ENCODE measurements at places on chromosomes 3 and 15. TPM values are rescaled to one million over a fixed set of nuclear protein-coding genes. Genes with fewer than 3 reads are reported as not detected.

GPR62 gene
- not detected for total RNA-seq

DNA sequence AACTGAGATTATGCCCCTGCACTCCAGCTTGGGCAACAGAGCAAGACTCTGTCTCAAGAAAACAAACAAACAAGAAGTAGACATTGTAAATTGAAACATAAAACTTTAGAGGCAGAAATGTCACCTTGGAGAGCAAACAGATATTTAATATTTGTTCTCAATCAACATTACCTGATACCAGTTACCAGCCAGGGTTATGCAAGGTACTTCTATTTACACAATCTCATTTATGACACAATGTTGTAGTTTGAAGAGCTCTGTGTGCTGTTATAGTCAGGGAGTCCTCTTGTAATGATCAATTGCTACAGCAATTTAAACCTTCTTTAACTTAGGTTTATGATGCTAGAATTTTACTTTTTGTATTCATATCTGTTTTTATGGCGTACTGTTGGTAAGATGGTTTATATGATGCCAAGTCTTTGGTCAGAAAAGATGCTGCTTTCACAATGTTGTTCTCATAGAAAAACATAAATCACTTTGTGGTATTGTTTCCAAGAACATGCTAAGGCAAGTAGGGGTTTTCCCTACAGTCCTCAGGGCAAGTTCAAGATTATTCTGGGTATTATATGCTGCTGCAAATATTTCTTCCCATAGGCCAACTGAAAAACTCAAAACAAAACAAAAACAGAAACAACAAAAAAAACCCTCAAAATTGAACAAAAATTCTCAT, 173.5 kb downstream of the TNIK start:
- DNase-seq: no peak

- no peak for DNase-seq
Observed at GRCh38 chr15:27359586-27359985, 388.6 kb downstream of the GABRG3 start.

DNA sequence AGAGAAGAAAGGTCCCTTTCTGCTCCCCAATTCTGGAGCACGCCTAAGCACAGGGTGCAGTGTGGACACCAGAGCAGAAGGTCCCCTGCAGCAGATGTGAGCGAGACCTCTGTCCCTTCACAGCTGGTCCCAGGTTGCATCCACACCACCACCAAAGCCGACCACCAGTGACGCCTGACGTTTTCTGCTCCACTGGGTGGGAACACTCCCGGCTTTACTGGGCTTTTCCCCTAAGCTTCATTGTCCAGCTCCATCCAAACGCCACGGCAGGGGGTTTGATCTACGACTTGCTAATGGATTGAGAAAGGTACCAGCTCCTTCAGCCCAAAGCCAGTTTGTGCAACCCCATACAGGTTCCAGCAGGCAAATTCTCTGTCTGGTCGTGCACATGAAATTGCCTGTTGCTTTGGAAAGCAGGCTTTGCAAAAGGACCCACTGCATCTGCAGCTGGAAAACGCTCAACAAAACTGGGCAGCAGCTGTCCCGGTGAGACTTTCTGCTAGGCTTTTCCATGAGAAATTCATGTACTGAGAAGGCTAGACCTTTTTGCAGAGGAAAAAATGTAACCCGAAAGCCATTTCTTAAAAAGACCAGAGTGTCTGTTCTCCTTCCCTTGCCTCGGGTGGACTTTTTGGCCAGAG, 31.1 kb downstream of the ADAMTS17 start:
- DNase-seq: no peak

GRCh38 chr3:182148360-182148759, 436.6 kb downstream of the SOX2 start:
- no peak for DNase-seq

C3orf49 gene
- not detected for total RNA-seq

DNA sequence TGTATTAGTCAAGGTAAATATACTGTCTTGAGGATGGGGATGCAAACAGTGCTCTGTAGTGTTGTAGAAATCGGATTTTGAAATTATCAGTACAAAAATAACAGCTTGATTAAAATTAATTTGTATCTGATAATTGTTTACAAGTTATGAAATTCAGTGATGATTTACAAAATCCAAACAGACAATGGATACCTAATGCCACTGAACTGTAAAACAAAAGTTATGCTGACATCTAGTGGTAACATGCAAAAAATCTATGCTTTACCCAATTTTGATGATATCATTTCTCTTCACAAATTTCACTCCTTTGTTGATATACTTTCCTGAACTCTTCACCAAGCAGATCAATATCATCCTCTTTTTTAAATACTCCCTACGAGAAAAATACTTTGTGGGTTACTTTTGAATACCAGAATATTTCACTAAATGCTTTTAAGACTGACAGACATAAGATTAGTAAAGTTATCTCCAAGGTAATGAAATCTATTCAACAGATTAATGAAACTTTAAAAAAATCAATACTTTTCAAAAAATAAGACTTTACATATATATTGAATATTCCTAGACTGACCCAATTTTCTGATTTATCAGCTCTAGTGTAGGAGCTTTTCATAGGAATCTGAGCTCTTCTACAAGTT, 36.0 kb downstream of the MNS1 start:
- DNase-seq: peak; percentile 58

HESX1 gene
- not detected for total RNA-seq

SHC4 gene
- total RNA-seq: 0.76 TPM

ISLR2 gene
- not detected for total RNA-seq

LYSMD4 gene
- 3.2 TPM for total RNA-seq

TMC3 gene
- not detected for total RNA-seq

GRCh38 chr15:80325206-80325605, 73.2 kb upstream of the CTXND1 start:
- no peak for DNase-seq

THAP10 gene
- 2.0 TPM for total RNA-seq

GRCh38 chr15:85404918-85405866, 24.8 kb downstream of the AKAP13 start:
- DNase-seq: peak; percentile 45

DNA sequence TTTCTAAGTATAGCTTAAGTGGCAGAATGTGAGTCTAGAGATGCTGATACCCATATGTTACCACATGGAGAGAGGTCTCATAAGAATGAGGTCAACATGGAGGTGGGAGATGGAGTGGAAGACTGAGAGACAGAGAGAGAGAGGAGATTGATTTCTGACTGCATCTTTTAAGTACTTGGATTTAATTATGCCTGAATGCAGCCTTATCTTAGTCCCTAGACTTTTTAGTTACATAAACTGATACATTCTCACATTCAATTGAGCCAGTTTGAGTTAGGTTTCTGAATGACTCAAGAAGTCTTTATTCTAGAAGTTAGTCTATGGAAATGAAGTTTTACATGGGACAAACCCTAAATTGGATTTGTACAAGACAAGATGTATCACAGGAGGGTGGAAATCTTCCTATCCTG, 58.5 kb upstream of the TNFSF10 start:
- DNase-seq: no peak

FOXL2 gene
- total RNA-seq: 3.7 TPM

DNA sequence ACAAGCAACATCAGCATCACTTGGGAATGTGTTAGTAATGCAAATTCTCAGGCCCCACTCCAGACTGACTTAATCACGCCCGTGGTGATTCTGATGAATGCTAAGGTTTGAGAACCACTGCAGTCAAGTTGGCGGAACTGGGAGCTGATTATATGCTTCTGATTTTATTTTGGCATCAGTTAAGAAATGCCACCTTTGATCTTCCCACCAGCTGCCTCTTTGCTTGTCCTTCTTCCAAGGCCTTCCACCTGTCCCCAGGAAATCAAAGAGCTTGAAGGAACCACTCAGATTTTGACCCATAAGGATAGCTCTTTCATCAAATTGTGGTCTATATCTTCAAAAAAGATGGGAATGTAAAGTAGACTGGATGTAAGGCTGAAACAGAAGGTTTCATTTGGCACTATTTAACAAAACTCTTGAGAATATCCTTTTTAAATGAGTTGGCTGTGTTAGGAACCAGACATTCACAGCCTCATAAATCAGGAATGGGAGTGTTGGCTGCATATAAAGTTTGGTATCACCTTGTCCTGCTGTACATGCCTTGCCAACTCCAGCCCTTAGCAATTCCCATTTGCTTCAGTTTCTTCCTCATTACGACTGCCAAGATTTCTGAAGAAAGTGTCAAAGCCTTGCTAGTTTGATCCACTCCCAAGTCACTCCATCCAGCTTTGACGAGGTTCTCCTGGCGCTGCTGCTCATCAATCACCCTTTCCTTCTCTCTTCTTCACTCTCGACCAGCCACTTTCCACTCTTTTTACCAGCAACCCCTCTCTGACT, 125.8 kb upstream of the NPHP3 start:
- DNase-seq: no peak

DNA sequence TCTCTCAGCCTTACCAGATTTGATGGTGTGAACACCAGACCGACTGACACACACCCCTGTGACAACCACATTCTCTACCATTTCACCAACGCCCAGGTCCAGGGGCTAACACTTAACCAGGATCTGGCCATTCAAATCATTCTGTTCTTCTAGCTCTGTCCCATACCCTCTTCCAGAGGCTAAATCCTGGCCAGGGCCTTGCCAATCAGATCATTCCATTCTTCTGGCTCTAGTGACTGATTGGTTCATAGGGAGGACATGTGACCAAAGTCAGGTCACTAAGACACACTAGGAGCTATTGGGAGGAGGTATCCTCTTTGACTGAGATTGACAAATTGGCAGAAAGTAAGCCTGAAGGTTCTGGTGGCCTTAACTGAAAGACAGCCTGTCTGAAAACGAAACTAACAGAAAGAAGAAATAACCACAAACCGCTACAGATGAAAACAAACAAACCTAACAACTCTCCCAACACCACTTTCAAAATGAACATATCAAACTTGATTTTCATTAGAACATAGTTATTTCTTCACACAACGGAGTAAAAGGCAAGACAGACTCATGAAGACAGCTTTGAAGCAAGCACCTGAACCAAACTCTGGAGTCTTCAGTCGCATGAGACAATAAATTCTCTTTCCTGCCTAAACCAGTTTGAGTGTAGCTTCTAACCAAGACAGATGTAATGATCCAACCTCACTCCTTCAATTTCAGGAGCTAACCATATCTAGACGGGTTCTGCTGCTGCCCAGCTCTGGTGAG, 68.5 kb downstream of the TRANK1 start:
- no peak for DNase-seq

GRCh38 chr15:70299931-70300869, 202.5 kb upstream of the TLE3 start:
- no peak for DNase-seq

SLC12A1 gene
- not detected for total RNA-seq

RTP4 gene
- total RNA-seq: 1.9 TPM

GRCh38 chr15:34332553-34333120, 4.9 kb downstream of the SLC12A6 start:
- DNase-seq: no peak

GRCh38 chr3:192866804-192867203, 50.9 kb downstream of the MB21D2 start:
- no peak for DNase-seq

- DNase-seq: peak; percentile 22
Observed at GRCh38 chr15:84818261-84819131, 1.3 kb downstream of the ALPK3 start.

PEX5L gene
- not detected for total RNA-seq

DNA sequence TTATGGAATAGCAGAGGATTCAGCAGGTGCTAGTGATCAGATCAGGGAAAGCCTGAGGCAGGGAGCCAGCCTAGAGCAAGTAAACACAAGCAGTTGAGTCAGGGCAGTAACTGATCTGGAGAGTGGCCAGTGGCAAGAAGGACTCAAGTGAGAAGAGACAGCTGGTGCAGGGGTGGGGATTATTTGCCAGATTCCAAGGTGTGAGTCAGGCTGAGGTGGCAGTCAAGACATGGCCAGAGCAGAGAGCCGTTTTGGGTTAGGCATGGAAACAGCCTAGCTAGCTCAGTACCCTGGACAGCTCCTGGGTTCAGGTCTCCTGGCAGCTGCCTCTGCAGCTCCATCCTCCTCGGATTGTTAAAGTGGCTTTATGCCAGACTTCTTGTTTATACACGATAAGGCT, 281.9 kb upstream of the ONECUT1 start:
- DNase-seq: peak; percentile 23

DNA sequence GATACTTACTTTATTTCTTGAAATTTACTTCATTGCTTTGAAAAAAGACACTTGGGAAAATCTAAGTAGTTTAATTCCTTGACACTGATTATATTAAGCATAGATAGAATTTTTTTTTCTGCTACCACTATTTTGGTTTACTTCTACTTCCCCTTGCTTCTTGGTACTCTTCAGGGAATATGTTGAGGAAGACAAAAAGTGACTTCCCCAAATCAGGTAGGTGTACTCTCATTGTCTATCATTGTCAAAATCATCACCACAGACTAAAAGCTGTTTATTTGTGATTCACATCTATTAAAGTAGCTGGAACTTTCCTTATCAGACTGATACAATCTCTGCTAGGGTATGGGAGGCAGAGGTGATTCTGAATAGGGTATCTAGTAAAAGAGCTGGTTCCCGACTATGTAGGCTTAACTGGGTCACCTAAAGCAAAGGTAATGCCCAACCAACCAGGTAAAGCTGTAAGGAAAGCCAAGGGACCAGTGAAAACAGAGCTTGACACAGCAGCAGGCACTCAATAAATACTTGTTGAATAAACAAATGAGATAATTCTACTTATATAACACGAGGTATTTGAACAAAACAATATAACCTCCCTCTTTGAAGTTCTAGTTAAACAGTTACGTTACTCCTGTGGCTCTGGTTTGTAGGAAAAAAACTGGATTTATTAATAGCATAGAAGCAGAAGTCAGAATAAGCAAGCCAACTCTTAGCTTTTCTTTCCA, 346.9 kb downstream of the PLCL2 start:
- DNase-seq: no peak

DNA sequence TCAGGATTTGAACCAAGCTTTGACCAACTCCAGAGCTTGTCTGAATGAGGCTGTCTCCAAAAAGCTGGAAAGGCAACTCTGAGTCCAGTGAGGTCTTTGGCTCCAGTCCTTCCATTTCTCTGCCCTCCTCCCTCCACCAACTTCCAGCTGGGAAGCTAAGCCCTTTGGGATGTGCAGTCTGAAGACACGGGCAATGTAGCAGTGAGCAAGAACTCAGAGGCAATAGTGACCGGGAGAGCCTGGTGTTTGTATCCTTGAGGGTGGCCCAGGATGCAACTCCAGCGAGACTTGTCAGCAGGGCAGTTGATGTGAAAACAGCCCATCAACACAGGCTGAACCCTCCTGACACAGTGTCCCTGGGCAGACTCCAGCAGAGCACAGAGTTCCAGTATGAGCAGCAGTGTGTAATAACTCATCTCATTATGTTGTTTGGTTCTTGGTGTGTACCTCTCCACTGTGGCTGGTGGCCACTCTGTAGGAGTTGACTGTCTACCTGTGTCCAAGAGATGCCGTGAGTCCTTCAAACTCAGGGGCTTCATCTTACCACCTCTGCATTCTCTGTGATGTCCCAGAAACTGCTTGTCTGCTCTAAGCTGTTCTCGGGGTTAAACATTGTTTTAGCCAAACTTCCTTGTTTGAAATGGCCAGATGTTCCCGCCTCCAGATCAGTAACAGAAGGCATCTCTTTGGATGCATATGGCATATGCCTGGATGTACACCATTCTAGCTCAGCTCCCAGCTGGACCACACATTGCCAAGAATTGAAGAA, 6.6 kb downstream of the CDCP1 start:
- peak; percentile 48 for DNase-seq

- no peak for DNase-seq
Observed at GRCh38 chr3:120163816-120164215, 69.6 kb upstream of the GSK3B start.

GRCh38 chr3:122612696-122613095, 35.2 kb downstream of the PARP15 start:
- DNase-seq: no peak

- DNase-seq: peak; percentile 24
Observed at GRCh38 chr3:43000387-43000786, 21.3 kb downstream of the GASK1A start.

ARPIN gene
- 8.7 TPM for total RNA-seq

WNT5A gene
- total RNA-seq: 298 TPM

- DNase-seq: no peak
Observed at GRCh38 chr3:32584660-32585059, 14.0 kb upstream of the DYNC1LI1 start.
